NCI-H1417 treated with DMSO at 0.1 percent for 48 hours (cell line): ENCODE measurements at places on chromosomes 13 and 19.

DNA sequence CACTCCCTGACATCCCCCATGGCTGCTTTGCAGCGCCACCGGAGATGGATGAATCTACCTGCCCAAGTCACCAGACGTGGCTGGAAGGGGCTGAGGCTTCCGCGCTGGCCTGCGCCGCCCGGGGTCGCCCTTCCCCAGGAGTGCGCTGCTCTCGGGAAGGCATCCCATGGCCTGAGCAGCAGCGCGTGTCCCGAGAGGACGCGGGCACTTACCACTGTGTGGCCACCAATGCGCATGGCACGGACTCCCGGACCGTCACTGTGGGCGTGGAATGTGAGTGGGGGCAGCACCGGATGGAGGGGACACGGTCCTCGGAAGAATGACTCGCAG lies 4.6 kb downstream of the ICAM5 start:
- DNase-seq, result no peak

DNA sequence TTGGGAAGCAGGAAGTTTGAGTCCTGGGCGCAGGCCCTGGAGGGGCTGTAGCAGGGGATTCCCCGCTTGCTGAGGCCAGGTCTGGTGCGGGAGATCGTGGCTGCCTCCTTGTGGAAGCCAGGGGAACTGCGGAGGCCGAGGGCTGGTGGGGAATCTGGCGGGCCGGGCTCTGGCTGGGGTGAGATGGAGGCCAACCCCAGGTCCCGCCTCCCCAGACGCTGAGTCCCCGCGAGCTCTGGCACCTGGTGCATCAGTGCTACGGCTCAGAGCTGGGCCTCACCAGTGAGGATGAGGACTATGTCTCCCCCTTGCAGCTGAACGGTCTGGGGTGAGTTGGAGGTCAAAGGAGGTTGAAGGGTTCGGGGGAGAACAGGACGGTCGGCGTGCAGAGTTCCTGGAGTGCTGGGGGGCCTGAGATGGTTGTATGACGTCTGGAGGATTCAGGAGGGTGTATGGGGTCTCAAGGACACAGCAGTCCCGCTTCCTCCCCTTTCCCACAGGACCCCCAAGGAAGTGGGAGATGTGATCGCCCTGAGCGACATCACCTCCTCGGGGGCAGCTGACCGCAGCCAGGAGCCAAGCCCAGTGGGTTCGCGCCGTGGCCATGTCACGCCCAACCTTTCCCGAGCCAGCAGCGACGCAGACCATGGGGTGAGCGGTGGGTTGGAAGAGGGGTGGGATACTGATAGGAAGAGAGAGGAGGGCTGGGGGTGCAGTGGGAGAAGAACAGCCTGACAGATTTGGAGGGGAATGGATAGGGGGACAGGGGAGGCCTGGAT lies 13.1 kb downstream of the GRAMD1A start:
- DNase-seq, result no peak

- DNase-seq, result peak; percentile 25
Observed at GRCh38 chr19:42254850-42255765, at the start of gene ERF. Gene ERF (minus strand): TSS chr19:42255128. CDS start chr19:42254999, 129 bp downstream.

- DNase-seq, result no peak
Observed at GRCh38 chr13:49802426-49802825, 9.9 kb upstream of the KPNA3 start.

DNA sequence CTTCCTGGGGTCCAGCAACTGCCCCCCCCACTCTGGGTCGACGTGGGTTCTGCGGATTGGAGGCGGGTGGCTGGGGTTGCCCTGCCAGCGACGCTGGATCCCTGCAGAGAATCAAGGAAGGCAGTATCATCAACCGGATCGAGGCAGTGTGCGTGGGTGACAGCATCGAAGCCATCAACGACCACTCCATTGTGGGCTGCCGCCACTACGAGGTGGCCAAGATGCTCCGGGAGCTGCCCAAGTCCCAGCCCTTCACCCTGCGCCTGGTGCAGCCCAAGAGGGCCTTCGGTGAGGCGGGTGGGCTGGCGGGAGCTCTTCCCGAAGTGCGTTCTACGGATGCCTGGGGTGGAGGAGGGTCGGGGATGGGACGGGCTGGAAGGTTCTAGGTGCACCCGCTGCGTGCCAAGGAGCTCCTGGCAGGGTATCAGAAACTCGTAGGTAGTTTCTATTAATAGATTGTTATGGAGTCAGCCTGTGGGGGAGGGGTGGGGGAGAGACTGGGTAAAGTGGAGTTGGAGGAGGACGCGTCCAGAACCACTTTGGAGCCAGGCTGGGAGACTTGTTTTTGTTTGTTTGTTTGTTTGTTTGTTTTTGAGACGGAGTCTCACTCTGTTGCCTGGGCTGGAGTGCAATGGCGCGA lies 1.5 kb downstream of the GIPC3 start:
- no peak for DNase-seq

DNA sequence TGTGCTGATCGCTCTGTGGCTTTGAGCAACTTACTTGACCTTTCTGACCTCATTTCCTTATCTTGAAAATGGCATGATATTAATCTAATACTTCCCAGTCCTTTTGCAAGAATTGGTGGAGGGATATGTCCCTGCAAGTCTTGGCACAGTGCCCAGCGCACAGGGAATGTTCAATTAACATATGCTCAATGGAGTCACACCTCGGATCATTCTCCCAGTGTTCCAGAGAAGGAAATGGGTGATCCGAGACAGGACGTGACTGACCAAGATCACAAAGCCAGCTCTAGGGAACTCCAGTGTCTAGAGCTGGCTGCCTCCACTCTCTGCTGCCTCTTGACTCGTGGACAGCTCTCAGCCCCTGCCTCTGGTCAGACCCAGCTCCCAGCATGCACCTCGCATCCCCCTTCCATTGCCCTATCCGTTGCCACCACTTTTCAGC lies 3.6 kb downstream of the CDC42EP5 start:
- DNase-seq, result no peak

DNA sequence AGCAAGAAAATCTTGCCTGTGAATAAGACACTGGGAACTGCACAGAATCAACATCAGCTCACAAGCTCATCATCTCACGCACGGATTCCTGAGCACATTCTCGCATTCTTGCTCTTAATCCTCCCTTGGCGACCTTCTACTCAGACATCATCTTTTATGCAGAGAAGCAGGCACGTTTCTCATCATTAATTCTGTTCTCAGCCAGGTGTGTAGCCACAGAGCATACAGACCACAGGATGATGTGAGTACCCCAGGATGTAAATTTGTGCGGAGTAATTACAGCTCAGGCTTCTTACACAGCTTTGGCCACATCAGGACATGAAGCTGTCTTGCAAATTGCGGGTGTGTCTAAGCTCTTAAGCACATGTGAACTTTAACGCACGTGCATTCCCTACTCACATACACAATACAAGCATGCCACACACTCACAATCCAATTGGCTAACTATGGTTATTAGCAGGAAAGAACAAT lies 36.5 kb upstream of the SACS start:
- DNase-seq, result no peak
